ENCODE measurements at places on chromosomes 16 and 17.

GRCh38 chr16:54285414-54286089 lies 1.0 kb downstream of the IRX3 start:
- peak; percentile 43 for DNase-seq

DNA sequence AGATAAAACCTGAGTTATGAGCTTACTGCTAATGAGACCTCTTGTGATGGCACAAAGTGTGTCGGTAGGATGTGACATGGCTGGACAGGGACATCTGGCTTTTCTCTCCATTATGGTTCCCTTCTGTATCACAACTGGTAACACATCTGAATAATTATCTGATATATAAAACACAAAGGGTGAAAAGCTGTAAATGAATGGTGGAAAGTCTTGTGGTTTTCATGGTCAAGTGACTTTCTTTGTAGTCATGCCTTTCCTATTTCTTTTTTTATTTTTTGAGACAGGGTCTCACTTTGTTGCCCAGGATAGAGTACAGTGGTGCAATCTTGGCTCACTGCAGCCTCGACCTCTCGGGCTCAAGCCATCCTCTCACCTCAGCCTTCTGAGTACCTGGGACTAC lies 35.3 kb upstream of the ZFHX3 start:
- no peak for DNase-seq

GRCh38 chr17:19378416-19379360 lies at the start of gene MAPK7:
MAPK7 (plus strand) TSS chr17:19378498; CDS start chr17:19378901, 403 bp downstream.
- no peak for DNase-seq

DNA sequence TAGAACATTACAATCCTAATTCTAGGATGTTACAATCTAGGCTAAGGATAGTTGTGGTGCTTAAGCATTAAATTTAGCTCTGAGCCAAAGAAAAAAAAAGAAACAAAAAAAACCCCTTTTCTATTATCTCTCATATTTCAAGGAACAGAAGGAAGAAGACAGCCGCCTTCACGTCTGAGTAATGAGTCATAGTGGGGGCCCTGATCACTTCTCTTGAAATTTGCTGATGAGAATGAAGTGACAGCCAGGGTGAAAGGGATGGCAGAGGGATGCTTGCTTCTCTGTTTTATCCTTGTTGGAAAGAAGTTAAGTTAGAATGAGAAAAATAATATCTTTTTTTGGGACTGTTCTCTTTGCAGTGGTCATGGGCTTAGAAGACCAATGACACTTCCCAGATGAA lies 82.6 kb upstream of the MPHOSPH6 start:
- no peak for DNase-seq

DNA sequence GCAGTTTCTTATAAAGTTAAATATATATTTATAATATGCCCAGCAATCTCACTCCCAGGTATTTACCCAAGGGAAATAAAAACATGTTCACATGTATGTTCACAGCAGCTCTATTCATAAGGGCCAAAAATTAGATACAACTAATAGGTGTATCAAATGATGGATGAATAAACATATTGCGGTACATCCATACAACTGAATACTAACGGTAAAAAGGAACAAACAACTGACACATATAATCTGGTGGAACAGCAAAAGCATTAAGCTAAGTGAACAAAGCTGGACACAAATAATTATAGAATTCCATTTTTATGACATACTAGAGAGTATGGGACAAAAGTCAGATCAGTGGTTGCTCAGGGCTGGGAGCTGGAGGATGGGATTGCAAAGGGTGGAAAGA lies 74.7 kb downstream of the CACNG1 start:
- no peak for DNase-seq

DNA sequence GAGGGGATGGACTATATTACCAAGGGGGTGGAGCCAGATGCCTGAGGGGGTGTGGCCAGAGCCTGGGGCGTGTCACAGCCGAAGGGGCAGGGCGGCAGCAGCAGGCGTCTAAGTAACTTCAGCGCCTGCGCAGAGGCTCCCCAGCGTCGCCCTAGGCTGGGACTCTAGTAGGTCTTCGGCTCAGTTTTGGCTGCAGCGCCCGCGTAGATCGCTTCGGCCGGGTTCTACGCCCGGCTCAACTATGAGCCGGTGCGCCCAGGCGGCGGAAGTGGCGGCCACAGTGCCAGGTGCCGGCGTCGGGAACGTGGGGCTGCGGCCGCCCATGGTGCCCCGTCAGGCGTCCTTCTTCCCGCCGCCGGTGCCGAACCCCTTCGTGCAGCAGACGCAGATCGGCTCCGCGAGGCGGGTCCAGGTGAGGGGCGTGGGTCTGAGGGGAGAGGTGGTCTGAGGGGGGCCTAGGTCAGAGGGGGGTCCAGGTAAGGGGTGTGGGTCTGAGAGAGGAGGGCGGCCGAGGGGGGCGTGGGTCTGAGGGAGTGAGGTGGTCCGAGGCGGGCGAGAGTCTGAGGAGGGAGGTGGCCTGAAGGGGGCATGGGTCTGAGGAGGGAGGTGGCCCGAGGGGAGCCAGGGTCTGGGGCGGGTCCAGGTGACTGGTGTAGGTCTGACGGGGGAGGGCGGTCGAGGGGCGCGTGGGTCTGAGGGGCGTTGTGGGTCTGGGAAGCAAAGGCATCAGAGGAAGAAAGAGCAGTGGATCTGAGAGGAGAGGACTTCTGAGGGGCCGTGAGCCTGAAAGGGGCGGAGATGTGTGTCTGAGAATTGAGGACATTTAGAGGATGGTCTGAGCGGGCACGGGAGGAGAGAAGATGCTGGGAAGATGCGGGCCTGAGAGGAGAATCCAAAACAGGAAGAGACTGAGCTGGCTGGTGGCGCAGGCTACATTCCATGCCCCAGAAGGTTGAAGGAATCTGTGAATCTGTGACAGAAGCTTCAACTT lies at the start of gene LPCAT2:
Gene LPCAT2 (plus strand): TSS at position 132 of the 991 bp plus-strand sequence. CDS start 110 bp downstream, at position 242.
- DNase-seq = peak; percentile 55

DNA sequence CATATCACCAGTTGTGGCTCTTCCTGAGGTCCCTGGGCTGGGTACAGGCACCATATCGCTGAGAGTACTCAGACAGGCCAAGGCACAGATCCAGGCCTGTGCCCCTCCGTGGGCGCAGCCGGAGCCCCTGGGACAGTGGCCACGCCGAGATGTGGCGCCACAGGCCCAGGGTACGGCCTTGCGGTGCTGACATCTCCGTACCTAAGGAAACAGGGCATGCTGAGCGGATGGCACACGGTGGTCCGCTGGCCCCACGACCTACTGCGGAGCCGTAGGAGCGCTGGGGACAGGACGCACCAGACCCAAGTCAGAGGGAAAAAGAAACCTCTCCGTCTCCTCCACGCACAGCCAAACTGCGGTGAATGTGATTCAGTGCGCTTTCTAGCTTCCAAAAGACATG lies 26.5 kb downstream of the NDUFAF8 start:
- no peak for DNase-seq

GRCh38 chr17:50095626-50096037 lies 481 bp downstream of the PDK2 start:
- DNase-seq = no peak

GRCh38 chr16:3946604-3947180 lies 66.2 kb upstream of the CREBBP start:
- no peak for DNase-seq

- DNase-seq = no peak
Observed at GRCh38 chr16:8481810-8482209, 108.5 kb downstream of the TMEM114 start.

DNA sequence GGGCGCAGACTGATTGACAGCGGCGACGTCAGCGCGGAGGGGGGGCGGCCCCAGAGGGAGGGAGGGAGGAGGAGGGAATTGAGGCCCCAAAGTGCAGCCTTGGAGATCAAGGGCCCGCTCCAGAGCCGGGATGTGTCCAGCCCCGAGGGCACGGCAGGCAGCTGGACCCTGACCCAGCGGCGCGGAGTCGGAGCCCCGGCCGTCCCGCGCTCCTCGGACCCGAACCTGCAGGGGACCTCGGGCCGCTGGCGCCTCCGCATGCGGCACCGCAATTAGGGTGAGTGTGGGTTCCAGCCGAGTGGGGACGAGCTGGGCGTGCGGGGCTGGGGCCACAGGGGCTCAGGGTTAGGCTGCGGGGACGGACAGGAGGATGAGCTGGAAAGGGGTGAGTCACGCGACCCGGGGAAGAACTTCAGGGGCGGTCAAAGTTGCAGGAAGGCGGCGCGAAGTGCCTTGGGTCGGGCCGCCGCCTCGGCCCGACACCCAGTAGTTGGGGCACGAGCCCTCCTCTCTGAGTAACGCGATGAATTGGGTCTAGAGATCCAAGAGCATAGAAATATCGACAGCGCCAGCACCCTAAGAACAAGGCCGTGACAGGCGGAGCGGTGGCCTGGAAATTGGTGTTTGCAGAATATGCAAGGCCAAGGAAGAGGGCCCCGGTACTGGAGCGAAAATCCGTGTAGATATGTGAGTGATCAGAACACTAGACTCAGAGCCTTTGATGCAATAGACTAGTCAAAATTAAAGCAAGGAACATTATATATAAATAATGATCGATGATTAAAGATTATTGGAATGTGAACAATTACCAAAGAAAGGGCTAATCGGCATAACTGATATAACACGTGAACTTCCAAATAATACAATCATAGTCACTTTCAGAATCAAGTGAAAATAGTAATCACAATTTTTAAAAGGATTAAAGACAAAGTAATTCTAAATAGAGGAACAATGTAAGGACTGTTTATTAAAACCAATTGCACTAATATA lies at the start of gene TBX4:
Gene TBX4 (plus strand): TSS at position 122 of the 990 bp plus-strand sequence. CDS start 4,069 bp downstream, outside the sequence.
- DNase-seq = no peak

DNA sequence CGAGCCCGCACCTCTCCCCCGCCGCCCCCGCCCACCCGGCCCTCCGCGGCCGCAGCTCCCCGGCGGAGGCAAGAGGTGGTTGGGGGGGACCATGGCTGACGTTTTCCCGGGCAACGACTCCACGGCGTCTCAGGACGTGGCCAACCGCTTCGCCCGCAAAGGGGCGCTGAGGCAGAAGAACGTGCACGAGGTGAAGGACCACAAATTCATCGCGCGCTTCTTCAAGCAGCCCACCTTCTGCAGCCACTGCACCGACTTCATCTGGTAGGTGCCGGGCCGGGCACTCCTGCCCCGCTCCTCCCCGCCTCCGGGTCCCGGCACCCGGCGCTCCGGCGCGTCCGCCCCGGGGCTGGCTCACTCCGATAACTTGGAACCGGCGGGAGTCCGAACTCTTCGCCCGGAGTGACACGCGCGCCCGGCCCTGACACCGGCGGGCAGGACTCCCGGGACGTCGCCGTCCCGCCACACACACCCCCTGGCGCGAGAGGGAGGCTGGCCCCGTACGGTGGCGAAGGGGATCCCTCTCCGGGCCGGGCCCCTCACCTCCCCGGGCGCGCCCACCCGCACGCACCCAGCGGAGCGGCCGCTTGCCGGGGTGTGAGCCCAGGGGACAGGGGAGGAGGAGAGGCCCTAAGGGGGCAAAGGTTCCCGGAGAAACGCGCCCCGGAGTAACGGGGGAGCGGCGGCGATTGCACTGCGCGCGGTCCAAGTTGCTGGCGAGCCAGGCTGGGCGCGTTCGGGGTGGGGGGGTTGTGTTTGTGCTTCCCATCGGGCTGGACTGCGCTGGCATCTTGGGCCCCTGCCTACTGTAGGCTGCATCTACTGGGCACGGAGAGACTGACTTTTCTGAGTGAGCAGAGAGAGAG lies 581 bp downstream of the PRKCA start:
- DNase-seq = peak; percentile 14

DNA sequence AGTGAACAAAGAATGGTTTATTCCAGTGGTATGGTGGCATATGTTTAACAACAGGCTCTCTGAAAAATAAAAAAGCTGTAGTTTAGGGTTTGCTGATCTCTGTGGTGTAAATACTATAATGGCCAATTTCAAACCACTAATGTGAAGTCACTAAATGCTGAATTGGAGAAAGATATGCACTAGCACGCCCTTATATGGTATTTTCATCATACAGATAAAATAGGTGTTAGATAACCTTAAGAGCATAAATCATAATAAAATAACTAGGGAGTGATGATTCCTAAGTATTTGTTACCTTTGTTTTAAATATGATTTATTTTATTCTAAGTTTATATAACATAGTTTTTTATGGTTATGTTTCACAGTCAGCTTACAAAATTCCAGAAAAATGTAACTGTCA lies 17.2 kb downstream of the NLK start:
- DNase-seq = no peak

DNA sequence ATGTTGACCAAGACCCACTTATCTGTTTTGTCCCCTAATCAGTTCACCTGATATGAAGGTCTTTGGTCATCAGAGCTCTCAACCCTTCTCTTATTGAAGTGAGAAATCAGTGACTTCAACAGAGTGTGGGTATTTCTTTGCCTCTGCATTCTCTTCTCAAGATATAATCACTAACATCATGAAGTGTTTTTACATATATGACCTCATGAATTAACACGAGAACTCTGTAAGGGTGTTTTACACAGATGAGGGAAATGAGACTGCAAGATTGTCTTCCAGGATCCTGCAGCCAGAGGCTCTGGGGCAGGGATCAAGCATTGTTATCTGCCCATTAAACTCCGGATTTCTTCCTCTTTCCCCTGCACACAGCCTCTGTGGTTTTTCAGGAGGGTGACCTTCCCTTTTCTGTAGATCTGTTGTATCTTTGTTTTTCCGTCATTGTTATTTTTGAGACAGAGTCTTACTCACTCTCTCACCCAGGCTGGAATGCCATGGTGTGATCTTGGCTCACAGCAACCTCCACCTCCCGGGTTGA lies 22.7 kb downstream of the LCMT1 start:
- no peak for DNase-seq

GRCh38 chr17:28065706-28066105 lies 23.2 kb downstream of the NLK start:
- no peak for DNase-seq

- DNase-seq = no peak
Observed at GRCh38 chr17:45320349-45320930, 3.6 kb upstream of the MAP3K14 start.
